ENCODE measurements at places on chromosomes 1 and 21.

DNA sequence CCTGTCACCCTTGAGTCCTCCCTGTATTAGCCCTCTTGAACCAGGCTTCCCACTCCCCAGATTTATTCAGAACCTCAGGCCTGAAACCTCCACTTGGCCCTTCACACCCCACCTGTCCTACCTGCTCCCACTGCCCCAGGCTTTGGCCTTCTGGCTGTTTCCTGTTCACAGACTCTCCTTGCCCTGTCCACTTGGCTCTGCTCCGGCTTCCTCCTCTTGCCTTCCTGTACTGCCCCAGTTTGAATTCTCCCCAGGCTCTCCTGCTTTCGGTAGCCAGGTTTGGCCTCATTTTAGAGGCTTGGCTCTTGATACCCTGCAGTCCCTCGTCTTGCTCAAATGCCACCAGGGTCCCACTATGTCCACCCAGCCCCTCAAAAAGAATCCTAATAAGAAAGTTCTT, 385.2 kb downstream of the KCNH1 start:
- no peak for DNase-seq

- no peak for DNase-seq
Observed at GRCh38 chr1:24069817-24070216, 42.1 kb downstream of the MYOM3 start.

DNA sequence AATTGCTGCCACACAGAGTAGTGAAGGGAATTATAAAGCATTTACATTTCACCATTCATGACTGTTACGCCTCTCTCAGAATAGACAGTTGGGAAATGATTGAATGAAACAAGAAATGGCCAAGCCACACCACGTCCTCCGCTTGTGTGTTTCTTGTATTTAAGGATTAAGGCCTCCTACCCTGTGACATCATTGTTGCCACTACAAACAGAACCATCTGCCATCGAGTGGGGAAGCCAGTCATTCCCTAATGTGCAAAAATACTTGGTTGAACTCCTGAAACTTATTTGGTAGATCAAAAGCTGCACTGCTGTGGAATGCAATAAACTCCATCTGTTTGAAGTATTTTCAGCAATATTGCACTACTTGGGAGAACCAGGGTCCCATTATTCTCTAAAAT, 99.0 kb upstream of the C1orf105 start:
- DNase-seq = no peak

DNA sequence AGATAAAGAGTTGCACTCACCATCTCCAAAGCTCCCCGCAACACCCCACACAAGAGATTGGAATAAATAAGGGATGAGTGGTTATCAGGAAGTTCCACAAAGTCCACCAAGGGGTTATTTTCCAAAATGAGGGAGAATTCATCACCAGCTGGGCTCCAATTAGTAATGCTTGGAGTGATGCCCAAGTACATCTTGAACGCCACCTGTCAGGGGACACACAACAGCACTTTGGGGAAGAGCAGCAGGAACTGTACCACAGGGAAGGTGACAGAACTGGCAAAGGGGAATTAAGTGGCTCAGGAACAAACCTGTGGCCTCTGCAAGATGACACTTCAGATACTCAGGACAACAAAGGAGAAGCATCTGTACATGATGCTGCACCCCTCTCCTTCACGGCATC, 11.5 kb downstream of the TRAPPC3 start:
- no peak for DNase-seq

- DNase-seq = no peak
Observed at GRCh38 chr1:236365999-236366570, 28.0 kb upstream of the EDARADD start.

- no peak for DNase-seq
Observed at GRCh38 chr1:213988507-213989001, 781 bp downstream of the PROX1 start.

- no peak for DNase-seq
Observed at GRCh38 chr1:113657556-113658063, 101.7 kb downstream of the PHTF1 start.

DNA sequence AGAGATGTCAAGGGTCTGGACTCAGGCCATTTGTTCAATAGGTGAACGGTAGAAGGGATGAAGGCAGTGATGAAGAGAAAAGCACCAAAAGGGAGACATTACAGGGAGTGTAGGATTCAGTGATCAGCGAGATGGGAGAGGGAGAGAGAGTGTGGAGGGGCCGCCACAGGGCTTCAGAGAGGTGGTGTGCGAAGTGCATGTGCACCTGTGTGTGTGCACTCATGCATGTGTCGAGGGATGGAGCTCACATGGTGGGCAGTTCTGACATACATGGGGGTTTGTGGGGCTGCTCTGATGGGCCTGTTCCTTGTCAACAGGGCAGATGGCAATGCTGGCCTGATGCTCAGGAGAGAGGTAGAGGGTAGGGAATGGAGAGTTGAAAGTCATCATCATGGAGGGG, 11.4 kb upstream of the KCNA2 start:
- DNase-seq = no peak

DNA sequence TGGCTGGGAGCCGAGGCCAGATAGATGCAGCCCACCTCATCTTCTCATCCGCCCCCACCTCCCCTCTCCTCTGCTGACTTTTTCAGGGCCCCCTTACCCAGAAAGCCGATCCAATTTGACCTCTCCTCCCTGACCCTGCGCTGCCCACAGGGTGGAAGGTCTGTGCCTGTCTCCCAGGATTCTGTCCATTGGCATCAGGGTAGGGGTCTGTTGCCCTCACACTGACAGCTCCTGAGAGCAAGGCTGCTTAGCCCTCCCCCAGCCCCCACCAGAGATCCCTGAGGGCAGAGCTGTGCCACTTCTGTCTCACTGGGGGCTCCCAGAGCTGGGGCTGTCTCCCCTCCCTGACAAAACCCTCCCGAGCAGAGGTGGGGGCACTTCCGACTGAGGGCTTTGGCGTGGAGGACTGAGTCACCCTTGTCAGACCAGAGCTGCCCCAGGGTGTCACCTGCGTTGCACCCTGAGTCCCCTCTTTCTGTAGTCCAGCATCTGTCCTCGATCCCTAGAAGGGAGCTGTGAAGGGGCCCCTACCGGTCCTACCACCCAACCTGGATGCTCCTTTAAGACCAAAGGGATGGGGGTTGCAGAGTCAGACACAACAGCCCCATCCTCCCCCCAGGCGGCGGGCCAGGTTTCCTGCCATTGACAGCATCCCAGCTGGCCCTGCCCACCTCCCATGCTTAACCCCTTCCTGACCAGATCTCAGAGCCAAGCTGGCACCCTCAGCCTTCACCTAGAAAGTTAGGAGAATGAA, 2.4 kb upstream of the FAM110D start:
- no peak for DNase-seq

GRCh38 chr1:117754061-117754969, 148.5 kb downstream of the TENT5C start:
- peak; percentile 65 for DNase-seq

GRCh38 chr1:245096311-245097066, 58.3 kb upstream of the KIF26B start:
- no peak for DNase-seq

- DNase-seq = no peak
Observed at GRCh38 chr1:216927633-216928032, 204.4 kb upstream of the ESRRG start.

DNA sequence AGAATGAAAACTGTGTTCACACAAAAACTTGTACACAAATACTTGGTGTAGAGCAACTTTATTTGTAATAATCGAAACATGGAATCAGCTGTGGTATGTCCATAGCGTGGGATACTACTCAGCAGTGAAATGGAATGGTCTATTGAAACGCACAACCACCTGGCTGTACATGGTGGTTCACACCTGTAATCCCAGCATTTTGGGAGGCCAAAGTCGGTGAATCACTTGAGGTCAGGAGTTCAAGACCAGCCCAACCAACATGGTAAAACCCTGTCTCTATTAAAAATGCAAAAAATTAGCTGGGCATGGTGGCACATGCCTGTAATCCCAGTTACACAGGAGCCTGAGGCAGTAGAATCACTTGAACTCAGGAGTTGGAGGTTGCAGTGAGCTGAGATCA, 356.8 kb downstream of the RYR2 start:
- no peak for DNase-seq

DNA sequence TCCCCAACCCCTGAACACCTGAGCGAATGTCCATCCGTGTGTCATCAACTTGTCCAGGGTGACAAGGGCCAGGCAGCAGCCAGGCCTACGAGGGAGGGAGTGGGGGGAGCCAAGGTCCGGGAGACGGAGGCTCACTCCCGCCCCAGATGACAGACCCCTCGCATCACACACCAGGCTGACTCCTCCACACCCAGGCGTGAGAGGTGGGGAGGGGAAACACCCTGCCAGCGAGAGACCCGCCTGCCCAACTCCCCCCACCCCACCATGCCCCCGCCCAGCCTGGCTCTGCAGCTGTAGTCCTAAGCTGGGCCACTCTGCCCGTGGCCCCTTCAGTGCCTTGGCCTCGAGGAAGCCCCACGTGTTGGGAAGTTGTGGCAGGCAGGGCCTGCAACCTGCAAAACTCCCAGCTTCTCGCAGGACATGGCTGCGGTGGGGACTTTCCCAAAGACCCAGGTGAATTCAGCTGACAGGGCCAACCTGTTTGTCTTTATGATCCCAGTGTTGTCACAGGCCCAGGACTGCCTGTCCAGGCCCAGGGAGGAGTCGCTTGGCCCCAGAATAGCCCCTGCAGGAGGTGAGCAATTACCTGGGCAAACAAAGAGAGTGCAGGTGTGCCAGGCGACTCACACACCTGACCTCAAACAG, 62.9 kb downstream of the RIPK4 start:
- peak; percentile 78 for DNase-seq

GRCh38 chr1:41846625-41847405, 71.9 kb downstream of the HIVEP3 start:
- DNase-seq = no peak

DNA sequence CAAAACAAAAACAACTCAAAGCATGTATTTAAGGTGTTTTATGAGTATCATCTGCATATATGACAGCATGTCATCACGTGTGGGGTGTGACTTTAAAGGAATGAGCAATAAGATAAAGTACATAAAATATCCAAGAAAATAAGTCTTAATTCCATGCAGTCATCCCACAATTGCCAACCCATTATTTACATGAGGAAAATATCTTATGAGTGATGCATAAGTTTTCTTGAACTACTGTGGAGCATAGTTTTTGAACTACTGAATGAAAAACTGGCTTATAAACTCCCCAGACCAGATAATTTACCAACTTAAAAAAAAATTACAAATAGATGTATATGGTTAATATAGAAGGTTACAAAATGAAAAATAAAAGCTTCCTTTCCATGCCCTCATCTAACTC, 29.7 kb upstream of the MTMR11 start:
- DNase-seq = no peak

DNA sequence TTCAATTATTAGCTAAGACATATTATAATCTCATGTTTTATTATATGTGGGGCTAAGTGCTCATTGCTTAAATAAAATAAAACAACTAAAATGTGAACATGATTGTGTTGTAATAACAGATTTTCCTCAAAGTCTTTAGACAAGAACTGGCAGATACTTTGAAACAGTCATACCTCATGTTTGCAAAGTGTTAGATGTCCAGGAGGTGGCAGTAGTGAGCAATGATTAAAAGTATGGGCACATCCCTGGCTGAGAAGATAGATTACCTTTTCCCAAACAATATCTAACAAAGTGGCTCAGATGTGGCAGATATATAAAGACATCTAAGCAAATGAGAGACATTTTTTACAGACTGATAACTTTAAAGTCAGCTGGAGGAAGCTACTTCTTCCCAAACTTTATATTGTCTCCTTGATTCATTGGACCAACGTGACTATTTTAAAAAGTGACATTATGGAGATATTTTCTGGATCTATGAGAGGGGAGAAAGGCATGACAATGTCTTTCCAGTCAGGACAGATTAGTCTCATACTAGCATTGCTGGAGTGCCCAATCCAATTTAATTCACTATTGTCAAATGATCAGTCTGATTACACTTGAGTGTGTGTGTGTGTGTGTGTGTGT, 269.8 kb downstream of the S1PR1 start:
- DNase-seq = no peak

GRCh38 chr1:41268154-41268770, 26.2 kb upstream of the SCMH1 start:
- peak; percentile 50 for DNase-seq

DNA sequence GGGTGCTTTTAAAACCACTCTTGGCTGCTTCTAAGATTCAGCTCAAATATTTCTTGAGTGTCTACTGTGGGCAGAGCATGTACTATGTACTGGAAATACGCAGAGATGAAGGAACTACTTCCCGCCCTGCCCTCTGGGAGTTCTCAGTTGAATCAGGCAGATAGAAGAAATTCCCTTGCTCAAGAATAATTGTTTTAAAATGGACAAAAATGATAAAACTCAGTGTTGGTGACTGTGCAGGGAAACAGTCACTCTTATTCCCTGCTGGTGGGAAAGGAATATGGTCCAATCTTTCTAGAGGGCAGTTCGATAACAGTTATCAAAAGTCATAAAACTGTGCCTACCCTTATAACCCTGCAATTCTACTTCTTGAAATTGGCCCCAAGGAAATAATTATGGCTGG, 16.9 kb upstream of the GRHL3 start:
- DNase-seq = no peak

- DNase-seq = no peak
Observed at GRCh38 chr21:28150778-28151177, 841.9 kb downstream of the LTN1 start.

DNA sequence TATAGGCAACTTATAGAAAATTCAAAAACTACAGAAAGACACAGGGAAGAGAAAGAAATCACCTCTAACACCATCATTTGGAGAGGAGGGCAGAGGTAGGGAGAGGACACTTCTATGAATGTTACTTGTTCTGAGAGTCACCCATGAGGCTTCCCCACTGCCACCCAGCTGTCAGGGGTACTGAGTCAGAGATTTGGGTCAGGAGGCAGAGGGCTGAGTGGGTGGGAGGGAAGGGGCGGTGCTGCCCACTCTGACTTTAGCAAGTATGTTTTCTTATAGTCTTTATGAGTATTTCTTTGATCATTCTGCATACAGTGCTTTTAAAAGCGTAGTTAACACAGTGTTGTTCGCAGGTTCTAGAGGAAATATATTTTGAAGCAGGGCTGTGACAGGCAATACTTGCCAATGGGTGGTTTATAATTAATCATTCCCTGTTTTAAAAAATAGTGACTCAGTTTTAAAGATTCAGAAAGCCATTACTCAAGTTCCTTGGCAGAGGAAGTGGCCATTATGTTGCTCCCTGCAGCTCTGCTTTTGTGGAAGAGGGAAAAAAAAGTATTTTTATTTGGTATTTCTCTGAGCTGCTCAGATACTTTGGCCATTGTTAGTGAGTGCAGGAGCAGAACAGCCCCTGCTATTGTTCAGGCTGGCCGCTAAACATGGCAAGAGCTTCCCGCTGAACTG, 18.3 kb downstream of the IL6R start:
- DNase-seq = peak; percentile 52
